ENCODE measurements at places on chromosomes 12 and 14. TPM values are rescaled to one million over a fixed set of nuclear protein-coding genes. Genes with fewer than 3 reads are reported as not detected.
A peak's percentile ranks its signal among the peaks of the same experiment; 100 is the strongest.

SLC4A8 gene
- total RNA-seq, result 2.4 TPM

RTL1 gene
- total RNA-seq, result not detected

PTHLH gene
- total RNA-seq, result 1.8 TPM

NELL2 gene
- total RNA-seq, result not detected

DNA sequence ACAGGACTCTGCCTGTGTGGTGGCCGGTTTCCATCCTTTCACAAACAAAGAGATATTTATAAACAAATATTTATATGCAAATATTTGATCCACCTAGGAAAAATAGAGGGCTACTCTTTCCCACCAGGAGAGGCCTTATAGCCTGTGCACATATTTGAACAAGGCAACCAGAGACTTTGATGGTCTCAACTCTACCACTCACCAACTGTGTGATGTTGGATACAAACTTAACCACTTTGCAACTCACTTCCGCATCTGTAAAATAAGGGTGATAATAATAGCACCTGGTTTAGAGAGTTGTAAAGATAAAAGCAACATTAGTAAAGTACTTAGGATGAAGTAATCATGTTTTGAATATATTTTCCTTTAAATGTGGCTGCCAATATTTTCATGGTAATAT is 1.5 kb upstream of the CLEC12A start:
- H3K4me1 ChIP-seq, result no peaks in the 10 kb centered on the region
- DNase-seq, result no peak
- no peak overlapping the region for H3K27ac ChIP-seq
- H3K36me3 ChIP-seq, result peaks cover 2% of the 10 kb centered on the region

DNA sequence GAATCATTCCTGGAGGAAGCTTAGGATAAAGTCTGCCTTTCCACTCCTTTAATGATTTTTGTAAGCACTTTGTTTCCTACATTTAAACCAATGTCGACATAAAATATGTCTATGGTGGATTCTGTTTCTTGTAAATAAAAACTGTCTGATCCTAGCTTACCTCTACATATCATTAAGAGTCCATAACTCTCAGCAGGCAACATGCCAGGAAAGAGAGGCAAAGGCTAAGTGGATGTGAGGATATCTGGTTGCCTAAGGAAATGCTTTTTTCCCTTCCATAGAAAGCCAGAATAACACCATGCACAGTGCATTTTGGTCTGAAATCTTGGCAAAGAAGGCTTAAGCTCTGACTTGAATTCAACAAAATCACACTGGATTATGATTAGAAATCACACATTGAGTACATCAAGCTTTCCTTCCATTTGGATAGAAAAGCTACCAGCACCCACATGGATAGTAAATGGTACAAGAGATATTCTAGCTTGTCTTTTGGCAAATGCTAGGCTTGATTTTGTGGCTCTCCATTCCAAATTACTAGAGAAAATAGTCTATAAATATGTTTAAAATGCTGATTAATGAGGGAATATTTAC is 57.0 kb upstream of the CNTN1 start:
- H3K27me3 ChIP-seq, result no peaks in the 10 kb centered on the region
- no peak overlapping the region for H3K4me3 ChIP-seq
- H3K4me1 ChIP-seq, result peaks cover 32% of the 10 kb centered on the region
- no peak for DNase-seq
- no peak overlapping the region for H3K27ac ChIP-seq
- peaks cover 2% of the 10 kb centered on the region for H3K36me3 ChIP-seq

GRCh38 chr12:58412461-58413060 is 471.2 kb downstream of the ATP23 start:
- H3K27ac ChIP-seq, result no peak overlapping the region
- no peak for DNase-seq
- H3K27me3 ChIP-seq, result no peaks in the 10 kb centered on the region
- peaks cover 2% of the 10 kb centered on the region for H3K36me3 ChIP-seq

DNA sequence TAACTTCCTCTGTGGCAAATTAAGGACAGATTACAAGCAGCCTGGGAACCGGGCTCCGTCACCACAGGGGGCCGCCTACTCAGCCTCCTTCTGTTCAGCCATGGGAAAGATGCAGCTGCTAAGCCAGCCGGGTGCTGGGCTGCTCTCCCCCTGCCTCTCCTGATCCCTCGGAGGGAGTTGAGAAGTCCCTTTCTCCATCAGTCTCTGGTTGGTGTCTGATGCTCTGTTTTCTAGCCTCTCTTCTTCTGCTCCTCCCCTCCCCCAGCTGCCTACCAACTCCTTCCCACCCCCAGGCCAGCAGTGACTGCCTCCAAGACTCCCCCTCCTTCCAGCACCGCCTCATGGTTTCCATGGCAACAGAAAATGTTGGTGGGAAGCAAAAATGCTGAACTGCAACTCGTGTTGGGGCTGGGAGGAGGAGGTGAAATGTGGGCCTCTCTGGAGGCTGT is 486.7 kb downstream of the APAF1 start:
- H3K4me3 ChIP-seq, result no peak overlapping the region
- H3K4me1 ChIP-seq, result no peaks in the 10 kb centered on the region
- no peaks in the 10 kb centered on the region for H3K36me3 ChIP-seq
- H3K27ac ChIP-seq, result no peak overlapping the region
- peaks cover 3% of the 10 kb centered on the region for H3K27me3 ChIP-seq

DNA sequence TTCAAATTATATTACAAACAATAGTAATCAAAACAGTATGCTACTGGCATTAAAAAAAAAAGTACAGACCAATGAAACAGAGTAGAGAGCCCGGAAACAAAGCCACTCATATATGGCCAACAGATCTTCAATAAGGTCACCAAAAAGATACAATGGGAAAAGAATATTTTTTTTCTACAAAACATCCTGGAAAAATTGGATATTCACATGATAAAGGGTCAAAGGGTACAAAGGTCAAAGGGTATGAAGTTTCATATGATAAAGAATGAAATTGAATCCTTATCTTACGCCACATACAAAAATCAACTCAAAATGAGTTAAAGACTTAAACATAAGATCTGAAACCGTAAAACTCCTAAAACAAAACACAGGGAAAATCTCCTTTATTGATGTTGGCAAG is 168.5 kb upstream of the PELI2 start:
- H3K36me3 ChIP-seq, result no peaks in the 10 kb centered on the region
- no peak for DNase-seq
- H3K4me3 ChIP-seq, result no peak overlapping the region

GRCh38 chr12:34595749-34596733 is 573.7 kb downstream of the ALG10 start:
- H3K27ac ChIP-seq, result no peak overlapping the region
- no peak overlapping the region for H3K4me3 ChIP-seq
- H3K4me1 ChIP-seq, result no peaks in the 10 kb centered on the region
- peak; percentile 51 for DNase-seq

- no peak overlapping the region for H3K4me3 ChIP-seq
- H3K27ac ChIP-seq, result no peak overlapping the region
- peaks cover 75% of the 10 kb centered on the region for H3K27me3 ChIP-seq
- H3K36me3 ChIP-seq, result no peaks in the 10 kb centered on the region
- DNase-seq, result no peak
- peaks cover 10% of the 10 kb centered on the region for H3K4me1 ChIP-seq
These were observed 164.6 kb upstream of the PARP11 start for GRCh38 chr12:4037747-4038312.

Data from chondrocyte (in vitro differentiated cells).